ENCODE measurements at places on chromosomes 13 and 19. TPM values are rescaled to one million over a fixed set of nuclear protein-coding genes. Genes with fewer than 3 reads are reported as not detected.

The TNFSF9 gene
- 3.2 TPM for total RNA-seq

The PSG1 gene
- total RNA-seq, result 0.23 TPM

The ADM5 gene
- total RNA-seq, result 5.7 TPM

The FXYD5 gene
- total RNA-seq, result 234 TPM

The AKAP8 gene
- total RNA-seq, result 18.3 TPM

The ZNF610 gene
- not detected for total RNA-seq

The MCEMP1 gene
- total RNA-seq, result not detected

The SMIM44 gene
- not detected for total RNA-seq

The OLFM2 gene
- 10.4 TPM for total RNA-seq

The IGFL3 gene
- total RNA-seq, result not detected

The SBK3 gene
- 2.6 TPM for total RNA-seq

Data from A549 treated with dexamethasone at 1 μM for 4 hours (cell line).